ENCODE measurements at places on chromosomes 2 and 18.

DNA sequence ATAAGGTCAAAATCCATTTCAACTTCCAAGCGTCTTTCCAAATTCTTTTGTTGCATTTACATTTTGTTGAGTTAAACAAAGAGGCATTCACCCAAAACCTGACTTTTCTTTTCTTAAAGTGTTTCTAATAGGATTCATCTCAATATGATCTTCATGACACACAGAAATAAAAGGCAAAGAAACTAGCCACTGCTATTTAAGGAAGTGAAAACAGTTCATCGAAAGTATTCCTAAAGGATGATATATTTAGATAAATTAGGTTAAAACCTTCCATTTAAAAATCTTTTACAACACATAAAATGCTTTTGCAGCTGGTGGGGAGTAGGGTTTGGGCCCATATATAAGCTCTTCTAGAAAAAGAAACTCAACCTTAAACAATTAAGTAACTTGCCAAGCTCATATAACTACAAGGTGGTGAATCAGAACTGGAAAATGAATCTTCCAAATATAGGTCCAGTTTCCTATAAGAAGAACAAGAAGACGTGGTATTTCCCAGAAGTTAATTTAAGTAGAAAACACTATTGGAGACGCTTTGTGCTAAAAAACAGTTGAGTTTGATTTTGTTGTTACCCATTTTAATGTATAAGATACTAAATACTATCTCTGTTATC, 336.0 kb upstream of the HNRNPA3 start:
- no peak for DNase-seq

DNA sequence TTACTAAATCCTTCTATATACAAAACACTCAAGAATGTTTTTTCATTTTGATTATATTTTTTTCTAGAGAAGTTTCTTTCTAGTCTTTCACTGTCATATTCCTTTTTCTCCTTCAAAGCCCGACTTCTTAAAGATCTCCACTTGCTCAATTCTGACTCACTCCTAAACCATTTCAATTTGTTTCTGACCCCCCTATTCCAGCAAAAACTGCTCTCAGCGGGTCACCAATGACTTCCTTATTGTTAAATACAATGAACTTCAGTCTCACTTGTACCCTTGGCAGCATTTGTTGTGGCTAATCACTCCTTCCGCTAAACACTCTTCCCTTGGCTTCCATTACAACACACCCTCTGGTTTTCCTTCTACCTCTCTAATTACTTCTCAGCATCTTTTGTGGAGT, 111.1 kb upstream of the RBBP8 start:
- no peak for DNase-seq

GRCh38 chr2:232959139-232959538, 53.9 kb downstream of the NGEF start:
- no peak for DNase-seq

- DNase-seq = no peak
Measured at GRCh38 chr18:44517136-44517535, 163.6 kb upstream of the SETBP1 start.

DNA sequence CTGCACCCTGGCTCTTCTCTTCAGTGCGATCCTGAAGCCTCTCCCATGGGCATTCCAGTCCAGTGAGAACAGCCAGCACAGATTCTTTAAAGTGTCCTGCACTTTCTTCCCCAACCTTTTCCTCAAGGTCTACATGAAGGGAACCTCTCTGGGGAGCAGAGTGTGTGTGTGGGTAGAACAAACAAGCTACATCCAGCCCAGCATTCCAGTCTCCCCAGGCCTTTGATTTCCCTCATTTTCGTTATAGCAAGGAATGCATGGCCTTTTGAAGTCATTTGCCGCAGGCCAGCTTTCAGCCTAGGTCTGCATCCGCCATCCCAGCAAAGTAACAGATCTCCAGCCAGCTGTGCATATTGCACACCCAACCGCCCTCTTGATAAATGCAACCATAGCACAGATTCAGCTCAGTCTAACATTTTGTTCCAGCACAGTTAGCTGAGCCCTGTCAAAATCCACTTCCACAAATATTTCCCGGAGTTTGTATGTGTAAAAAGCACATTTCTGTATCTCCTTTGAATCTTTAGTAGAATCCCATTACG, 44.6 kb downstream of the CD8B2 start:
- DNase-seq = no peak

DNA sequence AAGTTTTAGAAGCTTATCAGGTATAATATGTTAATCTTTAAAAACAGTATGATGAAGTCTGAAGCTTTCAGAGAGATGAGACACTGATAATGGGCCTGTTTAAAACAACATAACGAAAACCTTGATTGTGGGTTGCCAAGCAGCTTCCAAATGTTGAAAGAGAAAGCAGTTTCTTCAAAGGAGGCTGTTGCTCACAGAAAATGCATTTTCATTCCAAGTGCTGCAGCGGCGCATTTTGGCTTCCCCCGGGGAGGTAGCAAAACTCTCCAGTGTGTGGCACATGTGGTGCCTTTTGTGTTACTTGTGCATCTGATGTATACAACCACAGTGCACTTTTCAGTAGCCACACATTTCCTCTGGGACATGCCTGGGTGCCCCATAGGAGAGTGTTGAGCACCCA, 66.1 kb downstream of the TMEFF2 start:
- DNase-seq = no peak

GRCh38 chr18:62101321-62101721, 85.5 kb downstream of the PIGN start:
- no peak for DNase-seq

DNA sequence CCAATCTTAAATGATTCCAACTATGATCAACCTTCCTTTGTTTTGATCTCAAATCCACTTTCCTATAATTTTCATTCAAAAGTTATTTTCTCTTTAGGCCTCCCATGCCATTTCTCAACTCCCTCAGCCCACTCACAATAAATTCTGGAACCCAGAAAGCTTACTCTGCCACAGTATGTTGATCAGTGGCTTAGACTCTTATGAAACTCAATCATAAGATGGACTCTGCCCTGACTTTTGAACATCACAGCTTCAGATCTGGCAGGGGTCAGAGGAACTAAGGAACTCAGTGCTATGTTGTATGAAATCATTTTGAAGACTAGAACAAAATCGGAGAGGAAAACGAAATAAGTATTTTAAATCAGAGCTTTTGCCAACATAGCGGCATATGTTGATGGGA, 59.8 kb upstream of the LGALSL start:
- DNase-seq = no peak

DNA sequence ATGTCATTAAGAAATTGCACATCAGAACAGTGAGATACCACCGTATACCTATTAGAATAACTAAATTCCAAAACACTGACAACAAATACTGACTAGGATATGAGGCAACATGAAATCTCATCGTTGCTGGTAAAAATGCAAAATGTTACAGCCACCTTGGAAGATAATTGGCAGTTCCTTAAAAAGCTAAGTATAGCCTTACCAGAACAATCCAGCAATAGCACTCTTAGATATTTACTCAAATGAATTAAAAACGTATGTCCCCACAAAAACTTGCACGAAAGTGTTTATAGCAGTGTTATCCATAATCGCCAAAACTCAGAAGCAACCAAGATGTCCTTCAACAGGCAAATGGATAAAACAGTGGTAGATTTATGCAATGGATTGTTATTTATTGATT, 241.7 kb downstream of the EPHA4 start:
- no peak for DNase-seq

DNA sequence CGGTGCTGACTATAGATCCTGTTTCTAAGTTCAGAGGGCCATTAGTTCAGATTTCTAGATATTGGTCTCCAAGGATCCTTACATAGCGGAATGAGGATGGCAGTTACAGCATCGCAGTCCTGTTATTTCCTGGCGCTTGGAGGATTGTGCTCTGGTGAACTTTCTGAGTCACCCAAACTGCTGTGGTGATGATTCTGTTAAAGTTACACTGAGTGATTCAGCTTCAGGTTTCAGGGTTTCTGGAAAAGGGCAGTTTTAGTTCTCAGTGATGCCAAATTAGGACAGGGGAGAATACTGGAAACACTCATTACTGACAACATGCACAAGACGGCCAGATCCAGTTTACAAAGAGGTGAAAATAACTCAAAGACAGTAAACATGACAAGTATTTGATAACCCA, 52.1 kb upstream of the ANKRD62 start:
- no peak for DNase-seq
